NCI-H526 treated with DMSO at 0.1 percent for 48 hours (cell line): ENCODE measurements at places on chromosomes 5 and 9.

DNA sequence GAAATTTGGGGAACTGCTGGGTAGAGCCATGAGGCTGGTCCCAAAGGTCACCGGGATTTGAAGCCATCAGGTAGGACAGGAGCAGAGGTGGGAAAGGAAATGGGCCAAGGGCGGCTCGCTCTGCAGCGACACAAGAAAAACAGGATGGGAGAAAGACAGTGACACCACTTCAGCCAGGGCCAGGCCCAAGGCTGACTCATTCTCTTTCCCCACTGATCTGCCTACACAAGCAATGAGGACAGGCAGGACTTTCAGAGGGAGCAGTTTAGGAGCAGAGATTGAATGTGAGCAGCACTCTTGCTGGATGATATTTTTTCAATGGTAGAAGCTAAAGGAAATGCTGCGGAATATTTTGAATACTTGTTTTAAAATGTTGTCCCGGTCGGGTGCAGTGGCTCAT, 3.5 kb downstream of the RUFY1 start:
- no peak for DNase-seq

GRCh38 chr9:109972026-109972882, 192.3 kb downstream of the PALM2AKAP2 start:
- no peak for DNase-seq

- DNase-seq = no peak
Measured at GRCh38 chr5:173243831-173244305, 8.9 kb upstream of the NKX2-5 start.

GRCh38 chr5:127064253-127064840, 9.0 kb downstream of the C5orf63 start:
- DNase-seq = no peak

GRCh38 chr9:116162241-116162781, 8.7 kb downstream of the PAPPA start:
- no peak for DNase-seq

DNA sequence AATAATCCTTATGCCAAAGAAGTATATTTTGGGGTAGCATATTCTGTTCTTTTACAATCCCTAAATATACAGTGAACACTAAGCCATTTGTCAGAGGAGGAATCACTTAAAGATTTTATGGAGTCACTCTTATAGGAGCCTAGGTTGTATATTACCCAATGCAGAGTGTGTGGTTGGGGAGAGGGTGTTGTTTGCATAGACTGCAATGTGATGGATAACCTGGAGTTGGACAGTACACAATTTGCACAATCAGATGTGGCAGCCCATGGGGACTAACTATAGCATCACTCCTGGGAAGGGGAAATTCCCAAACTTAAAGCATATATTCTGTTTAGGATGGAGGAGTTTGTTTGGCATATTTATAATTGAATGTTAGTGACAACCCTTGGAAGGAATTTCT, 9.6 kb upstream of the NDFIP1 start:
- DNase-seq = no peak

DNA sequence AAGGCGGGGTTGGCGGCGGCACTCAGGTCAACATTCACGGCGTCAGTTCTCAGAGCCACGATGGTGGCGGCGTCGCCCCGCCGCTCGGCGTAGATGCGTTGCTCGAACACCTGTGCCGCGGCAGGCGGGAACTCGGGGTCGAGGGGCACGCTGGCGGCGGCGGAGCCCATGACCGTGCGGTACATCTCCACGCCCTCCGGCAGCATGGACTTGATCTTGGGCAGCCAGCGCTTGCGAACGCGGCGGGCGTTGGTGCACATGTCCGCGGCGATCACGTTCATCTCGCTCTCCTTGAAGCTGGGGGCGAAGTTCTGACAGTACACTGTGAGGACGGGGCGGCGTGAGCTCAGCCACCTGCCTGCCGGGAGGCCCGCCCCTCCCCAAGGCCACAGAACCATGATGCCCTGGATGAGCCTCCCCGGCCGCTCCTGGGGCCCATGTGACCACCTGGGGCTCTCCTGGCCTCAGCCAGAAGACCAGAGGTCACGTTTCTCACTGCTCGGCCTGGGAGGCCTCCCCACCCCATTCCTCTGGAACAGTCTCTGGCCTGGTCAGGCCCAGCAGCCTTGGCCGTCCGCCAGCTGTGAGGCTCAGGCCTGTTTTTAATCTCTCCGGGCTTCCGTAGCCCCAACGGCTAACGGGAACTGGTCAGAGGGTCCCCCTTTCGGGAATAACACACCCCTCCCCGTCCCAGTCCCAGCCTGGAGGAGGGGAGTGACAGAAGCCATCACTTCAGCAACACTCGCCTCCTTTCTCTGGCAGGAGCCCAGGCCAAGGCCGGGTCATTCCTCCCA, 50.7 kb upstream of the UBAC1 start:
- no peak for DNase-seq
